ENCODE measurements at places on chromosomes 6 and 20.

- DNase-seq: no peak
Observed at GRCh38 chr20:46939031-46939965, 44.7 kb downstream of the EYA2 start.

- DNase-seq: peak; percentile 35
Observed at GRCh38 chr6:6724539-6725467, 136.3 kb downstream of the LY86 start.

DNA sequence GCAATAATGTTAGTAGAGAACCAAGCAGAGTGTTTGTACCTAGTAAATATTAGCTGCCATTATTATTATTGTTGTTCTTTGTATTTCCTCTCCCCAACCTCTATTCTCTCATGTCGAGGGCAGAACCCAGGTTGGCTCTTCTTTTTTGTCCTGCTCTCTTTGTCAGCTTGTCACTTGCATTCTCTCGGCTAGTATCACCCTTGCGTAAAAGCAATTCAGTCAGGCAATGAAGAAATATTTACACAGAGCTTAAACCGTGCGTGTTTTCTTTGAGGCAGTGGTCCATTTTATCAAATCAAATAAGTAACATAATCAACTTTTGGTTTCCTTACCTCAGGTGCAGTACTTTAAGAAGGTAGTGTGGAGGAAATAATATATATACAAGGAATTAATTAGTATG lies 83.9 kb downstream of the TULP4 start:
- no peak for DNase-seq

DNA sequence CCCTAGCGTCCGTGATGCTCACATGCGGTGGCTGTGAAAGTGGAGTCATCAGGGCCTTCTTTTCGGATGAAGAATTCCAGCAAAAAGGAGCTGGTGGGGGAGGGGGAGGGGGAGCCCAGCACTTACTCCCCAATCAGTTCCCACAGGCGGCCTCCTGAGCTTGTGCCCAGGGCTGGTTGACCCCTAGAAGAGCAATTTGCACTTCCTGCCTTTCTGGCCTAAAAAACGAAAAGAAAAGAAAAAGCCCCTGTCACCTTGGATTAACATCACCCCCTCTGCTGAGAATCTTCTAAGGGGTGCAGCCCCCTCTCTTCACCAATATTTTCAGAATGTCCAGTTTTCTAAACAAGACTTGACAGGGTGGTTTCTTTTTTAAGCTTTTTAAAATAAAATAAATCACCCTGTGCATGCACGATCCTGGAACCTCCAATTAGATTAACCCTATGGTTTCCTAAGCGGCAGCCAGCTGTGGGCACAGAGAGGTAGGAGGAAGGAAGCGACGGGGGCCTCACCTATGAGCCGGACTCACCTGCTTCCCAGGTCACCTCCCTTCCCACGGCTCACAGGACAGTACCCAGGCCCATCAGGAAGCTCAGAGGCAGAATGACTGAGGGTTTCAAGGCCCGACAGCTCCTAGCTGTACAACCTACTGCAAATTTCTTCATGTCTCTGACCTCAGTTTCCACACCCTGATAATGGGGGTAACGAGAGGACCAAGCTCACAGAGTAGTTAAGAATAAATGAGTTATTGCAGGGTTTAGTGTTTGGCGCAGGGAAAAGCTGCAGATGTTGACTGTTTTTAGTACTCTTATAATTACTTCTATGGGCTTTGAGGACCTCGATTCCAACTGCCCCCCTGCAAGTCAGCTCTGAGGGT lies 10.5 kb upstream of the TGM2 start:
- no peak for DNase-seq

- DNase-seq: no peak
Observed at GRCh38 chr6:36822506-36823269, 16.6 kb downstream of the CPNE5 start.

GRCh38 chr20:62959101-62959971 lies 6.8 kb downstream of the SLC17A9 start:
- DNase-seq: no peak

DNA sequence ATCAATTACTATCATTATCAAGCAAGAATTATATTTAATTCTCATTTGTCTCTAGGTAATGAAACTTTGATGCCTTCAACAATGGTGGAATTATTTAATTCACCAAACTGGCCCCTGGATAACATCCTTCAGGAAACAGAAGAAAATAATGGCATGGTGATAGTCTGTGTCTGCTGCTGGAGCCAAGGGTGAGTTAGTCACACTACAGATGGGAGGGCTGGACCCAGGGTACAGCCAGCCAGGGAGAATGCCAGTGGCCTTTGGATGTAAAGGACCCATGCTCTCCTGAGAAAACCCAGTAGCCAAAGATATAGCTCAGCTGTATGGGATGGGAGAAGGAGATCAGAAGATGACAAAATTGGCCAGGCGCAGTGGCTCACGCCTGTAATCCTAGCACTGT lies 60.0 kb upstream of the CNKSR3 start:
- no peak for DNase-seq

DNA sequence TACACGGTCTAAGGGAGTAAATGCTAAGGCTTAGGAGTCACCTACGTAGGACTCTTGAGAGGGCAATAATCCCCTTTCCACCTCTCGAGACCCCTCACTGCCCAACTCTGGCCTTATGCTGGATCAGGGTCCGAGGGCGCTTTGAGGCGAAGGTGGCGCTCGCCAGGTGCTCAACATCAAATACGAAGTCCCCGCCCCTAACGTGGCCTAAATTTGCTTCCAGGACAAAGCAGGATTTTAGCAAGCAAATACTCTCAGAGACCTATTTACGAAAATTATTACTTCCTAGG lies 406 bp upstream of the TRIM26 start:
- no peak for DNase-seq

DNA sequence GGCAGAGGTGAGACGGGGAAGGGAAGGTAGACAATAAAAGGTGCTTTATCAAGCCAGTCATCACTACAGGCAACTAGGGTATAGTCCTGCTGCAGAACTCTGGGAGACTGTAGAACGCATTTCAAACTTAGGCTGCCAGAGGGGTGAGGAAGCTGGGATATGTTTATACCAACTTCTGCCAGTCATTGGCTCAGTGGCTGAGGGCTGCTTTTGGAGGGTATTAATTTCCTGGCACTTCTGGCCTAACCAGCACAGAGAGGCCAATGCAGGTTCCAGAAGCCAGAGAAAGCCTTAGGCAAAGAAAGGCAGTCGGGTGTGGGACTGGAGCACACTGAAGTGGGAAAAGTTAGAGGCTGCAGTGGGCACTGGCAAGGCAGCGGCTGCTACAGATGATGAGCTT lies 3.9 kb upstream of the CPNE5 start:
- DNase-seq: no peak

GRCh38 chr6:13998356-13998755 lies 73.6 kb downstream of the RNF182 start:
- DNase-seq: no peak

GRCh38 chr6:71190809-71191208 lies 97.8 kb upstream of the OGFRL1 start:
- no peak for DNase-seq

GRCh38 chr6:42378125-42378524 lies 73.6 kb downstream of the TRERF1 start:
- no peak for DNase-seq

DNA sequence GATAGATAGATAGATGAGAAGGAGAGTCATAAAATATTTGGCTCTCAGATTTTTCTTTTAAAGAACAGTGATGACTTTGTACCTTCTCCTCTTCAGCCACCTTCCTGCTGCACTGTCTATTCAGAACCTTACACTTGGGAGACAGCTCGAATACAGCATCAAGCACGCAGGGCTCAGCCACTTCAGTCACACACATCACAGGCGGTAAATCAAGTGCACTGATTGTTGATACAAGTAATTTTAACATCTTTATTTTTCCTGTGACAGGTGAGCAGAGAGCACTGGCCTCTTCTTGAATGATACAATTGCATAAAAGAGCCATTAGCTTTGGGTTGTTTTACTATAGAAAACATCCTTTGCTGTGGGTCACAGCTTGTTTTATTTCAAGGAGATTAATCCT lies 1118.5 kb upstream of the EYS start:
- no peak for DNase-seq

GRCh38 chr6:166998256-166999144 lies 697 bp upstream of the CEP43 start:
- no peak for DNase-seq

GRCh38 chr20:1321654-1321939 lies 7.3 kb downstream of the SDCBP2 start:
- no peak for DNase-seq

DNA sequence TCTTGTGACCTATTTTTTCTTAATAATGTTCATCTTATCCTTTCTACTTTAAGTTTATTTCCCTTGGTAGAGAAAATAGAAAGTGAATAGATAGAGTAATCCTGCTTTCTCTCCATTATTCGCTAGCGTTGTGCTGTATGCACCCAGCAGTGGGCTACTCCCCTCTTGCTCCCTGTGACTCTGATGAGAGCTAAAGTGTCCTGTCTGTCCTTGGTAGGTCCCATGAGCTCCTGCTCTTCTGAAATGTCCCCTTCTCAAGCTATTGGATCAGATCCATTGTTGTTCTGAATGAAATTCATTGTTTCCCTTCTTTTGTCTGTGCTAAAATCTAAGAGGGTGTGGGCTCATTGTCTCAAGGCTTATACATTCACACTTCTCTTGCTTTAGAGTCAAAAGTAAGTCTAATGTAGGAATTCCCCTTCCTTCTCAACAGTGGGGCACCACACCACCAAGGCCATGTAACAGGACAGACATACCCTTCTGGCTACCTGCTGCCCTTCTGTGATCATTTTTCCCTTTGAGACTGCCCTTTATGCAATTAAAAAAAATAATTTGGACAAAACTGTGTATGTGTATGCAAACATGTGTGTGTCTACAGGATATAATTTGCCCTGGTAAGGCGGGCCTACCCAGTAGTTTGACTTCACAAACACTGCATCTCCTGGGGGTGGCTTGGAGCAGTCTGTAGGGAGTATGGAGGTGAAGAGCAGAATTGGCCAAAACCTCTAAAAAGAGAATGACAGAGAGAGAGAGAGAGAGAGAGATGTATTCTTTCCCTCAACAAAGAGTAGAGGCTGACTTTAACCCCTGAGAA lies 167.0 kb upstream of the MYLIP start:
- no peak for DNase-seq
